Activated CD4-positive, alpha-beta T cell treated with anti-CD3 and anti-CD28 coated beads, Interleukin-2, amount 10 ng/mL, durations not matched to agents 7 days and 5 days (primary cell): ENCODE measurements at places on chromosomes 13 and 19. TPM values are rescaled to one million over a fixed set of nuclear protein-coding genes. Genes with fewer than 3 reads are reported as not detected.
A peak's percentile ranks its signal among the peaks of the same experiment; 100 is the strongest.

CFAP97D2 gene
- total RNA-seq, result not detected

ZIC2 gene
- total RNA-seq, result not detected

FPR1 gene
- total RNA-seq, result not detected

ADPRHL1 gene
- total RNA-seq, result 1.00 TPM

PAK4 gene
- total RNA-seq, result 16.5 TPM

GRCh38 chr13:35512271-35512920 lies 35.9 kb upstream of the MAB21L1 start:
- H3K36me3 ChIP-seq, result no peaks in the 10 kb centered on the region
- no peaks in the 10 kb centered on the region for H3K27me3 ChIP-seq
- no peak overlapping the region for H3K4me3 ChIP-seq
- H3K4me1 ChIP-seq, result no peaks in the 10 kb centered on the region
- no peak overlapping the region for H3K27ac ChIP-seq
- DNase-seq, result no peak

DNA sequence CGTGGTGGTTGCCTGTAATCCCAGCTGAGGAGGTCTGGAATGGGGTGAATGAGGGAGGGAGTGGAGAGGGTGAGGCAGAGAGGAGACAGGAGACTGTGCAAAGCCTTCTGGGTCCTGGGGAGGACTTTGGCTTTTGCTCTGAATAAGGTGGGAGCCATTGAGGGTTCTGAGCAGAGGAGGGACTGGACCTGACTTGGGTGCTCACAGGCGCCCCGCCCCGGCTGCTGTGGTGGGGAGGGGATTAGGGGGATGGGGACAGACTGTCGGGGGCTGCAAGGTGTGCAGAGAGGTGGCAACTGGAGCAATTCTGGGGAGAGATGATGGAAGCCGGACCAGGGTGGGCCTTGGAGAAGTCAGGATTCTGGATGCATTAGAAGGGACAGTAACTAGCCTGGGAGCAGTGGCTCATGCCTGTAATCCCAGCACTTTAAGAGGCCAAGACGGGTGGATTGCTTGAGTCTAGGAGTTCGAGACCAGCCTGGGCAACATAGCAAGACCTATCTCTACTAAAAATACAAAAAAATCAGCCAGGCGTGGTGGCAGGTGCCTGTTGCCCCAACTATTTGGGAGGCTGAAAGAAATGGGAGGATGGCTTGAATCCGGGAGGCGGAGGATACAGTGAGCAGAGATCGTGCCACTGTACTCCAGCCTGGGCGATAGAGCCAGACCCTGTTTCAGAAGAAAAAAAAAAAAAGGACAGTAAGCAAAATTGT lies 16.1 kb upstream of the NANOS3 start:
- H3K4me3 ChIP-seq, result peak overlapping the region; percentile 80
- DNase-seq, result no peak
- peaks cover 19% of the 10 kb centered on the region for H3K27me3 ChIP-seq

DNA sequence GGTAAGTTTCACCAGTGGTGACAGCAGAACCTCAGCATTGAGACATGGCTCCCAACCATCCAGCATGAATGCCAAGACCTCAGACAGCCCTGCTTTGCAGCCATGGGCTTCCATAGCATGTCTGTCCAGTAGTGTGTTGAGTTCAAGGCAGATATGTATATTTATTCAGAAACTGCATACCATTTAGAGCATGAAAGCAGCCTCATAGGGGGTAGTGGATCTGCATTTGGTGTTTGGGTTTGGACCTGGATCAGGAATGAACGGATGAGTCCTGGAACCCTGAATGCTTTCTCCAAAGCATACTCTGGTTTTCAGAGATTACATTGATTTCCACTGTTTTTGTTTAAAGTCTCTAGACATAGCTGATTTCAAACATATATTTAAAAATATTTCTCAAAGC lies 114.3 kb downstream of the ESD start:
- H3K27me3 ChIP-seq, result no peaks in the 10 kb centered on the region
- H3K36me3 ChIP-seq, result peaks cover 25% of the 10 kb centered on the region
- no peak overlapping the region for H3K4me3 ChIP-seq

GRCh38 chr13:38348861-38349389 lies 726 bp upstream of the UFM1 start:
- peaks cover 21% of the 10 kb centered on the region for H3K36me3 ChIP-seq
- peaks cover 33% of the 10 kb centered on the region for H3K4me1 ChIP-seq
- H3K27ac ChIP-seq, result peak overlapping the region; percentile 98
- DNase-seq, result peak; percentile 20
- H3K27me3 ChIP-seq, result no peaks in the 10 kb centered on the region

- peak overlapping the region; percentile 83 for H3K27ac ChIP-seq
- peaks cover 66% of the 10 kb centered on the region for H3K4me1 ChIP-seq
- H3K27me3 ChIP-seq, result no peaks in the 10 kb centered on the region
- H3K4me3 ChIP-seq, result no peak overlapping the region
Measured at GRCh38 chr13:27130223-27130978, 41.2 kb downstream of the USP12 start.

- H3K36me3 ChIP-seq, result no peaks in the 10 kb centered on the region
- DNase-seq, result no peak
- H3K4me3 ChIP-seq, result no peak overlapping the region
- H3K27ac ChIP-seq, result no peak overlapping the region
- H3K27me3 ChIP-seq, result no peaks in the 10 kb centered on the region
- H3K4me1 ChIP-seq, result no peaks in the 10 kb centered on the region
Measured at GRCh38 chr13:37187621-37188020, 82.2 kb upstream of the CSNK1A1L start.

DNA sequence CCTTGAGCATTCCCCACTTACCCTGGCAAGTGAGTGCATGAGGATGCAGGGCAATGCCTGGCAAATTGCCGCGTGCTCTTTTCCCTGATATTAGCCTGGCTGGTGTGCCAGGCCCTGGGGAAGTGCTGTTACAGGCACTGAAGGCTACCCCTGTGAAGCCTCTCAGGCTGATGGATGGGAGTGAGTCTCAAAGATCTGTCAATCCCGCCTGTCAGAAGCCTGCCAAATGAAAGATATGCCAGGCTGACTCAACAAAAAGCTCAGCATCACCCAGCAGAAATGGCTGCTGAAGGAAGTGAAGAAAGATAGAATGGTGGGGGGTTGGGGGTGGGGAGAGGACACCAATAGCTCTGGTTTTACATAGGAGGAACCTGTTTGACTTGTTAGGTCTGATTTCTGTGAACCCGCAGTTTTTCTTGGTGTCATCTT lies 112.1 kb downstream of the LACC1 start:
- H3K27me3 ChIP-seq, result no peaks in the 10 kb centered on the region
- no peak overlapping the region for H3K27ac ChIP-seq
- DNase-seq, result no peak
- H3K36me3 ChIP-seq, result no peaks in the 10 kb centered on the region

GRCh38 chr13:109883181-109884180 lies 97.1 kb upstream of the IRS2 start:
- no peak for DNase-seq
- H3K27me3 ChIP-seq, result peaks cover 2% of the 10 kb centered on the region
- H3K4me1 ChIP-seq, result no peaks in the 10 kb centered on the region
- H3K27ac ChIP-seq, result no peak overlapping the region
- H3K36me3 ChIP-seq, result no peaks in the 10 kb centered on the region

GRCh38 chr13:59358014-59358413 lies 805.7 kb downstream of the DIAPH3 start:
- H3K4me3 ChIP-seq, result no peak overlapping the region
- H3K4me1 ChIP-seq, result peaks cover 2% of the 10 kb centered on the region
- H3K27ac ChIP-seq, result no peak overlapping the region
- H3K36me3 ChIP-seq, result no peaks in the 10 kb centered on the region

DNA sequence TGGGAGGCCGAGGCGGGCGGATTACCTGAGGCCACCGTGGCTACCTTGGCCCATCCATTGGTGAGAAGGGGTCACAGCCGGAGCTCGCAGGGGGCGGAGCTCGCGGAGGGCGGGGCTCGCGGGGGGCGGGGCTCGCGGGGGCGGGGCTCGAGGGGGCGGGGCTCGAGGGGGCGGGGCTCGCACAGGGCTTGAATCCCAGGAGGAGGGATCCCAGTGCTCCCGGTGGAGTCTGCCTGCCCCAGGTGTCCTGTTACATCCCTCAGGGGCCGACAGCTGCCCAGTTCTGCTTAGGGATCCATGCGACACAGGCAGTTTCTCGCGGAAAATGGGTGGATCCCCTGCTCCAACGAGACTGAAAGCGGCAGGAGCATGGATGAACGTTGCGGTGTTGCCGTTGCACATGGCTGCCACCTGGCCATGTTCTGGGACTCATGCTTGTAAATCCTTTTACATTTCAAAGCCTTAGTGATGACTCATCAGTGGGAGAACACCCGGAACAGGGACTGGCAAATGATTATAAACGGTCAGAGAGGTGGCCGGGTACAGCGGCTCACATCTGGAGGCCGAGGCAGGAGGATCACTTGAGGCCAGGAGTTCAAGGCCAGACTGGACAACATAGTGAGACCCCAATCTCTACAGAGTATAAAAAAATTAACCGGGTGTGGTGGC lies 25.1 kb downstream of the TMPRSS9 start:
- peaks cover 2% of the 10 kb centered on the region for H3K4me1 ChIP-seq
- H3K4me3 ChIP-seq, result no peak overlapping the region
- no peaks in the 10 kb centered on the region for H3K36me3 ChIP-seq
- no peak overlapping the region for H3K27ac ChIP-seq
- DNase-seq, result no peak
- peaks cover 2% of the 10 kb centered on the region for H3K27me3 ChIP-seq

DNA sequence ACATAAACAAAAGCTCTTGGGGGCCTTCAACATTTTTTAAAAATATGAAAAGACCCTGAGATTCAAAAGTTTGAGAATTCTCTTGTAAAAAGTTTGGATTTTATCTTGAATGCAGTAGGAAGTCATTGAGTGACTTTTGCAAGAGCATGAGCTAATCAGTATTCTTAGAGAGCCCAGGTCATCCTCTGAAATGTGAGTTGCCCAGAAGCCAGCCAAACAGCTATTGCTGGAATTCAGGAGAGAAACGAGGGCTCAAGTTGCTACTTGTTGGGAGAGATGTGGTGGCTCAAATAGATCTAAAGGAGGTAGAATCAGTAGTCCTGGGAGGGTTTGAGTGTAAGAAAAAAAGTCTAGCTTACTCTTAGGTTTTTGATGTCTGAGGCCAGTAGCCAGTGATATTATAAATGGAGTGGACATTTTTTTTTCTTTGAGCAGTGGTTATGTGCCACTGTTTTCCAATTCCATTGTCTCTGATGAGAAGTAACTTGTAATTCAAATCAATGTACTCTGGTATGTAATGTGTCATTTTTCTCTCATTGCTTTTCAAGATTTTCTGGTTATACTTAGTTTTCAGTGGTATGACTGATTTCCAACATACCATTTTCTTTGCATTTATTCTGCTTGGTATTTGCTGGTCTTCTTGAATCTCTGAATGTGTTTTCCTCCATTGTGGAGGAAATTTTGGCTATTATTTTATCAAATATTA lies 30.7 kb downstream of the LMO7 start:
- H3K4me1 ChIP-seq, result no peaks in the 10 kb centered on the region
- DNase-seq, result no peak
- no peak overlapping the region for H3K4me3 ChIP-seq
- H3K36me3 ChIP-seq, result no peaks in the 10 kb centered on the region
